ENCODE measurements at places on chromosomes 5 and 9.

DNA sequence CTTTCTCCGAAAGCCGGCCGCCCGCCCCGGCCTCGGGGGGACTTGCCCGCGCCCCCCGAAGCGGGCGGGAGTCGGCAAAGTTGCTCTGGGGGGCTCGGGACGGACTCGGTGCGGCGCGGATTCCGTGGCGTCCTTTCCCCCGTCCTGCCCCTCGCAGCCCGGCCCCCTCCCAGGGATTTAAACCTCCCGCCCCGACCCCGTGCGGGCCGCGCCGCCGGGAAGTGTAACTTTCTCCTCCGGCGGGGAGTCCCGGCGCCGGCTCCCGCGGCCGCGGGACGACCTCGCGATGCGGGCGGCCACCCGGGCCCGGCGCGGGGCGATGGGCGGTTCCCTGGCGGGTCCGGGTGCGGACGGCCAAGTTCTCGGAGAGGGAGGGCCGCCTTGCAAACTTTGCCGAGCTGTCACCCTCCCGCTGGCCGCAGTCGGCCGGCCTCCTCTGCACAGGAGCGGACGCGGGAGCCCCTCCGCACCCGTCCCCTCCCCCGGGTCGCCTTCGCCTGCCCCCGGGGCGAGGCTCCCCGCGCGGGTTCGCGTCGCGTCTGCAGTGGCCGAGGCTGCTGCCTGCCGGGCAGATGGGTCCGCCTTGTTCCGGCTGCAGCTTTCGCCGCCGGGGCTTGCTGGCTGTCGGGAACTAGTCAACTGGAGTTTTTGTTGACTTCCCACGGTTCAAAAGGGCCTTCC is 732 bp downstream of the PBX3 start:
- DNase-seq, result no peak

DNA sequence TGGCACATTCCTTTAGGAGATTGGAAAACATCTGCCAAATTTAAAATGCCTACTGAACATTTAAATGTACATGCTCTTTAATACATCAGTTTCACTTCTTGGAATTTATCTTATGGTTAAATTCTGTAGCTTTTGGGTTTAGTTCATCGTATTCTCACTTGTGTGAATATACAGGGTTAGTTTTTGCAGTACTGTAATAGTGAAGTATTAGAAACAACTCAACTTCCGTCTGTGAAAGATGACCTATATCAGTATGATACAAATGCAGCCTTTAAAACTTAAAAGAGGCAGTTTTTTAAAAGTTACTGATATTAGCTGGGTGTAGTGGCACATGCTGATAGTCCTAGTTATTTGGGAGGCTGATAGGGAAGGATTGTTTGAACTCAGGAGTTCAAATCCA is 57.2 kb downstream of the CDC42SE2 start:
- DNase-seq, result no peak

DNA sequence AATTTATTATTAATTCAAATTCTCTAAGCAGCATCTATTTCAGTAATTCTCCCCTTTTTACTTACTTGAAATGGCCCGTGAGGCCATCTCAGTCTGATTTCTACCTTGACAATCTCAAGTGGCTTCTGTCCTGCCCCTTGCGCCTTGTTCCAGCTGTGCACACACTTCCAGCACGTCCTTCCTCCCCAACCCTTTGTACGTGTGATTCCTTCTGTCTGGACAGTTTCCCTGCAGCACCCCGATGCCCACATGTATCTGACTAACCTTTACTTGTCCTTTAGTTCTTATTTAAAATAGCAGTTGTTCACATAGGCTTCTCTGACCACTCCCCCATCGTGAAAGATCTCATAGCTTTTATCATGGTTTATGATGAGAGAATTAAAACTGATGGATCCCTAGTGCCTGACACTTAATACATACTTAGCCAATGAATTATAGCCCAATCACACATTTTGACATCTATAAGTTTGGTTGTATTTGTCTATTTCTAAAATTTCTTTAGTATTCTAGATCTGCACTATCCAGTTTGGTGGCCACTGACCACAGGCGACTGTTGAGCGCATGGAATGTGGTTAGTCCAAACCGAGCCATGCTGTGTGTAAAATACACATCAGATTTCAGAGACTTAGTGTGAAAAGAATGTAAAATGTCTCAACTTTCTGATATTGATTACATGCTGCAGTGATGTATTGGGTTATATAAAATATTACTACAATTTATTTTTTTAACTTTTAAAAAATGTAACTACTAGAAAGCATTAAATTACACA is 14.3 kb downstream of the ZBTB34 start:
- no peak for DNase-seq

- DNase-seq, result no peak
Observed at GRCh38 chr9:71472400-71472799, 295.9 kb downstream of the CEMIP2 start.

- DNase-seq, result no peak
Observed at GRCh38 chr5:176722757-176723156, 75.5 kb downstream of the TSPAN17 start.

DNA sequence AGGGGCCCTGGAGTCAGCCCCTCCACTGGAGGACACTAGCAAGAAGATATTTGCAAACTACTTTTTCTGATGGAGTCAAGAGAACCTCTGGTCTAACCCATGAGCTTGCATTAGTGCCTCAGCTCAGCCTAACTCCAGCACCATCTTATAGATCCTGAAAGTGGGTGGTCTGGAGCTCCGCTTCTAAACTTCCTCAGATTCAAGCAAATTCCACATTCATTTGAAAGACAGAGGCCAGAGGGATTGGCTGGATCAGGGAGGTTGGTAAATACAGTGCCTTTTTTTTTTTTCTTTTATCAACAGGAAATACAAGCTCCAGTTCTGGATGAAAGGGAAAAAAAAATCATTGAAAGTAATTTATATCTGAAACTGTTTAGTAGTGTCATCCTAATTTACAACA is 99.9 kb downstream of the ENC1 start:
- no peak for DNase-seq

Measured in RKO (cell line).